ENCODE measurements at places on chromosomes 16 and 17. TPM values are rescaled to one million over a fixed set of nuclear protein-coding genes. Genes with fewer than 3 reads are reported as not detected.

DBNDD1 gene
- 2.3 TPM for total RNA-seq

TRPV3 gene
- 1.8 TPM for total RNA-seq

TBC1D3C gene
- total RNA-seq: not detected

NEK8 gene
- 4.1 TPM for total RNA-seq

CHD9 gene
- 126 TPM for total RNA-seq

ITGAD gene
- not detected for total RNA-seq

C16orf92 gene
- not detected for total RNA-seq

ODAD4 gene
- total RNA-seq: not detected

TPSAB1 gene
- 4.5 TPM for total RNA-seq

DPEP2 gene
- total RNA-seq: 12.1 TPM

- DNase-seq: no peak
Observed at GRCh38 chr16:24577167-24577566, 37.8 kb downstream of the RBBP6 start.

DNA sequence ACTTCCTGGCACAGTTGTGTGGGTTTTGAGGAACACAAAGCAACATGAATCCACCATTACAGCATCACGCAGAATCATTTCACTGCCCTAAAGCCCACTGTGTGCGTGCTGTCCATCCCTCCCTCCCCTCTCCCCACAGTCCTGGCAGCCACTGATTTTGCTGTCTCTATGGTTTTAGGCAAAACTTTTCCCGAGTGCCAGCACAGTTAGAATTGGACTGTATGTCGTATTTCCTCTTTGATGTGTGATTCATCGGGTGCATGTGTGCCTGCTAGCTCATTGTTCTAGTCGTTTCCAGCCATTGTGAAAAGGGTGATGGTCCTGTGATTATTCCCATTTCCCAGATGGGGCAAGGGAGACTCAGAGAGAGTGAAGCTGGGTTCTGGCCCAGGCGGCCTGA lies 12.7 kb downstream of the KLHL36 start:
- no peak for DNase-seq

DNA sequence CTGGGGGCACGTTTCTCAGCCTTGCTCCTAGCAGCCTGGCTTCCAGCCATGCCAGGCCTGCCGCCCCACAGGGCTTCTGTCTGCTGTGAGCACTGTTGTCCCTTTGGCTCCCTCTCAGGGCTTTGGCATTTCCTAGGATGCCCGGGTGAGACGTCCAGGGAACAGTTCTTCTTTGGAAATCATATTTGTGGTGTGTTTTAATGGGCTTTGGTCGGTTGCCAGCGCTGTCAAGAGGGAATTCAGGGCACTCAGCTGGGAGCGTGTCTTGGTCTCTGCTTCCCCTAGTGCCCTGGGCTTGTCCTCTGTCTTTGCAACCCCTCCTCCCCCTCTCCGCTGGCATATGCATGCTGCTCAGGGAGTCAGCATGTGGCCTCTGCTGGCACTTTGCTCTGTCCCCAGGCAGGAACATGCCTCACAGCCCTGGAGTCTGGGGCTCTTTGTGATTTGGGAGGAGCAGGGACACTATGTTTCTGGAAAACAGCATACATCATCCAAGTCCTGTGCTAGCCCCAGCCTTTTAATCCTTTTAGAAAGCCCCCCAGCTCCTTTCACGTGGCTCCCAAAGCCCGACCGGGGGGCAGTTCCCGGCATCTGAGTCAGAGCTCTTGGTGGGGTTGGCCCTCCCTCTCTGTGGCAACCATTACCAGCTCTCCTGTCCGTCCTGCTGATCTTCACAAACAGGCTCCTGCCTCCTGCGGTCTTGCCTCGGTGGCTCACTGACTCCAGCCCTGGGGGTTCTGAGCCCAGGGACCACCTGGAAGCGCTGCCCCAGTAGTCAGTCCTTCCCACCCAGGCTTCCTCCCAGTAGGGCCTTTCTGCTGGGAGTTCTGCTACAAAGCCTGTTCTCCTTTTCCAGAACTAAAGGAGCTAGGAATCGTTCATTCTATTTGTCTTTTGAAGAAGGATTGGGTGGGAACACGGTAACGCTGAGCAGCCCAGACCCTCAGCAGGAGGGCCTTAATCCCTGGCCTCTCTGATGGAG lies 26.7 kb downstream of the SAP30BP start:
- DNase-seq: peak; percentile 89

- DNase-seq: no peak
Observed at GRCh38 chr17:80800481-80801391, 190.9 kb upstream of the CHMP6 start.

DNA sequence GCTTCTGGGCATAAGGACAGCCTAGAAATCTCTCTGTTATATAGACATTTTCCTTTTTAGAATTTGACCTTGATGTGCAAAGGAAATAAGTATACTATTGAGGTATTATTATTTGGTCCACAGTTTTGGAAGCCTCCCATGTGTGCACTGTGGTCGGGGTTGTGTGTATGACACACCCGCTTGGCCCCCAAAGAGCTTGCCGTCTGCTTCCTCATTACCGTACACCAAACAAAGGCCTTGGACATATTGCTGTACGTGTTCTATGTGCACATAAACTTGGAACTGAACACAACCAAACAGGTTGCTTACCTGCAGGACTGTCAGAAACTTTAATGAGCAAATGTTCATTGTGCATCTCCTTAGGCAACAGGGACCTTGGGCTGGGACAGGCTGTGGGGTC lies 38.2 kb downstream of the METRNL start:
- DNase-seq: no peak

DNA sequence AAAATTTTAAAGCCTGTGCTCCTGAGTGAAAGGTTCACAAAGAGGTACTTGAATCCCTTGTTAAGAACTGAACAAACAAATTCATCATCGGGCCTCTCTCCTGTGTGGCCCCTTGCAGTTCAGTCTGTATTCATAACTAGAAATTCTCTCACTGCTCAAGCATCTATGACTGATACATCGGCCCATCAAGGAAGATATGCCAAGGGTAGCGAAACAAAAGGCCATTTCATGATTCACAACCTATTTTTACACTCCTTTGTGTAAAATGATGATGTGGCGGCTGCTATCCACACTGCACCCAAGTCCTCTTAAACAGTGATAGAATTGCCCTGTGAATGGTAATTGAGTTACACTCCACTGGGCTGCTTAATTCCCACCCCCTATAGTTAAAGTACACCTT lies 204.6 kb downstream of the STX8 start:
- DNase-seq: peak; percentile 48

- DNase-seq: no peak
Observed at GRCh38 chr17:39659279-39660010, 5.7 kb upstream of the TCAP start.

DNA sequence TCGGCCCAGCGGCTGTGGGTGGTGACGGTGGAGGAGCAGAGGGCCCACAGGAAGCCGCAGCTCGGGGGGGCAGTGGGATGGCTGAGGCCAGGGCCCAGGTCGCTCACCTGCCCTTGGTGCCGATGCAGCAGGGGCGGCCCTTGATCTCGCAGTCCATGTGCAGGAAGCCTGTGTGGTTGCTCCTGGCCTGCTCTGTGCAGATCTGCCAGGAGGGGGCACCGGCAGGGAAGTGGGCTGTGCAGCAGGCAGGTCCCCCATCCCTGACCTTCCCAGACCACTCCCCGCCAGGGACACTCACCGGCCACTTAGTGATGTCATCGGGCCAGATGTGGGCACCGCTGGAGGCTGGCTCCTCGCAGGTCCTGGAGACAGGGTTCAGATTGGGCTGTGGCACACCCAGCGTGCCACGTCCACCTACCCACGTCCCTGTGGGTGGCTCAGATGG lies 6.2 kb downstream of the AANAT start:
- DNase-seq: no peak

GRCh38 chr16:66878067-66878466 lies 2.2 kb upstream of the PDP2 start:
- DNase-seq: no peak

DNA sequence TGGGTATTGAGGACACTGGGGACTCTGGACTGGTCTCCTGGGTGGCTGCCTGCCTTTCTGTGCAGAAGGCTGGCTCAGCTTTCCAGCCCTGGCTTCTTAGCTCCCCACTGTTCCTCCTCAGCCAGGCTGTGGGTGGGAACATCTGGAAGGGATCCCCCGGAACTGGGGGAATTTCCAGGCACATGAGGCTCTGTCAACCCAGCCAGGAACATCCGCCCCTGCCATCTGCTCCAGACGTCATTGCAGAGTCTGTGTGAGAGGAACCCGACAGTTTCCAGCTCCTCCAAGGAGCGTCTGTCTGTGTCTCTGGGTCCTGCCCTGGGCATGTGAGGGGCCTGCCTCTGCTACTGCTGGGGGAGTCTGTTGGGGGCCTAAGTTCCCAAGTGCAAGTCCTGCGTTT lies 36.2 kb upstream of the CRHR1 start:
- DNase-seq: peak; percentile 20

- no peak for DNase-seq
Observed at GRCh38 chr17:41848788-41849187, 11.2 kb downstream of the KLHL10 start.

DNA sequence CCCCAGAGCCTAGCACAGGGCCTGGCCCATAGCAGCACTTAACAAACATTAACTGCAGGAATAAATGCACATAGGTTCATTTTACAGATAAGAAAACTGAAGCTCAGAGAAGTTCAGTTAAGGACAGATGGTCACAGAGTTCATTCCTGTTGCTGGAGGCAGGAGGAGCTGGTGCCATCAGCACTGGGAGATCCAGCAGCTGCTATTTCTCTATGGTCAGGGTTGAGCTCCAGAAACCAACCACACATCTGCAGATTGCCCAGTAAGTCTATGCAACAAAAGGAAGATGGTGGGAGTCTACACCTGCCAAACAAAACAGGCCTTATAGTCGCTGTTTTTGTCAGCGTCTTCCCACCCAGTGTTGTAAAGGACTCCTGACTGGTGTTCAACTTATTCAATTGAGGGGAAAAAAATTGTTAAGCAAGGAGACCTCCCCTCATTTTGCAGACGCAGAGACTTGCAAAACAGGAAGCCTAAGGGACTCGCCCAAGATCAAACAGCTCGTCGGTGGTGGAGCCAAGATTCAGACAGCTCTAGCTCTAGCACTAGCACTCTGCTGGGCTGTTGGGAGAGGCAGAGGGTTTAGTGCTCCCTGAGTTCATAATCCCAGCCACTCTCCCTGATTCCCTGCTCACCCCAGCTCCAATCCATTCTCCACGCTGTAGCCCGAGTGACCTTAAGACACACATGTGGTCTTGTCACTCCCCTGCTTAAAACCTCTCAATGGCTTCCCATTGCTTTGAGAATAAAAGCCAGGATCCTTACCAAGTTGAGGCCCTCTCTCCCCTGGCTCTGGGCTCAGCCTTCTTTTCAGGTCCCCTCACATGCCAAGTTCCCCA lies 9.0 kb downstream of the NOG start:
- peak; percentile 73 for DNase-seq

GRCh38 chr17:22145605-22146178 lies 453.4 kb downstream of the KCNJ18 start:
- no peak for DNase-seq

DNA sequence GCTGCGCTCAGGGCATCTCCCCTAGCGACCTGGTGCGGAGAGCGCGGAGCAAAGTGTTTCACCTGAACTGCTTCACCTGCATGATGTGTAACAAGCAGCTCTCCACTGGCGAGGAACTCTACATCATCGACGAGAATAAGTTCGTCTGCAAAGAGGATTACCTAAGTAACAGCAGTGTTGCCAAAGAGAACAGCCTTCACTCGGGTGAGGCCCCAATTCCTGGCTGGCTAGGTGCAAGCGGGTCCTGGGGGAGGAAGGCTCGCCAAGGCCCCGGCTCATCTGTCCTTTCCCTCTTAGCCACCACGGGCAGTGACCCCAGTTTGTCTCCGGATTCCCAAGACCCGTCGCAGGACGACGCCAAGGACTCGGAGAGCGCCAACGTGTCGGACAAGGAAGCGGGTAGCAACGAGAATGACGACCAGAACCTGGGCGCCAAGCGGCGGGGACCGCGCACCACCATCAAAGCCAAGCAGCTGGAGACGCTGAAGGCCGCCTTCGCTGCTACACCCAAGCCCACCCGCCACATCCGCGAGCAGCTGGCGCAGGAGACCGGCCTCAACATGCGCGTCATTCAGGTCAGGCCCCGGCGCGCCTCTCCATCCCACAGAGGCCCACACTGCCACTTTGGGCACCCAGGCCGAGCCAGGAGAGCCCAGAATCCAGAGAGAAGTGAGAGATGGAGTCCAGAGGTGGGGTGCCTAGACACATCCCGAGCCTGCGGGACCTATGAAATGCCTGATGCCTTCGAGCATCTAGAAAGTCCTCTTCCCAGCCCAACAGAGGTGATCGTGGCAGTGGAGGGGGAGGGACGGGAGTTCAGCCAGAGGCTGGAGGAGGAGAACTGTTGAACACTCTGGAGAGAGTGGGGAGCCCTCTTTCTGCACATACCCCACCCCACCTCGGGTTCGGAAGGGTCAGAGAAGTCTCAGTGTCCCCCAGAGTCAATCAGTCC lies 3.3 kb downstream of the LHX1 start:
- DNase-seq: no peak

GRCh38 chr17:82346342-82347300 lies 12.4 kb upstream of the TEX19 start:
- no peak for DNase-seq

- no peak for DNase-seq
Observed at GRCh38 chr17:44759916-44760243, 1.1 kb downstream of the ADAM11 start.

DNA sequence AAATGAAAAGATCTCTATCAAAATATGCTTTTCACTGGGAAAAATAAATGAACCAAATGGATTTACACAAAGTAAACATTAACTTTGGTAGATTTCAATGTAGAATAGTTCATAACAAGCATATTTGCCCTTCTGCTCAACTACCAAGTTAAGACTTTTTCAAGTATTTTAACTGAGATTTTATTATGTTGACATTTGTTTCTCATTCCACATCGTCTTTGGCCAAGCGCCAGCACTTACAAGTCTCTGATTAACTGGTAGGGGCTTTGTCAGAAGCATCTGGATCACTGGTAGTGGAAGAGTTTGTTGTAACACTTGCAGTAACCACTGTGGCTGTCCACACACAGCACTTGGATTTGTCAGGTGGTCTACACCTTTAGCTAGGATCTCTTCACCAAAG lies 22.9 kb downstream of the SLFN12L start:
- DNase-seq: peak; percentile 39

DNA sequence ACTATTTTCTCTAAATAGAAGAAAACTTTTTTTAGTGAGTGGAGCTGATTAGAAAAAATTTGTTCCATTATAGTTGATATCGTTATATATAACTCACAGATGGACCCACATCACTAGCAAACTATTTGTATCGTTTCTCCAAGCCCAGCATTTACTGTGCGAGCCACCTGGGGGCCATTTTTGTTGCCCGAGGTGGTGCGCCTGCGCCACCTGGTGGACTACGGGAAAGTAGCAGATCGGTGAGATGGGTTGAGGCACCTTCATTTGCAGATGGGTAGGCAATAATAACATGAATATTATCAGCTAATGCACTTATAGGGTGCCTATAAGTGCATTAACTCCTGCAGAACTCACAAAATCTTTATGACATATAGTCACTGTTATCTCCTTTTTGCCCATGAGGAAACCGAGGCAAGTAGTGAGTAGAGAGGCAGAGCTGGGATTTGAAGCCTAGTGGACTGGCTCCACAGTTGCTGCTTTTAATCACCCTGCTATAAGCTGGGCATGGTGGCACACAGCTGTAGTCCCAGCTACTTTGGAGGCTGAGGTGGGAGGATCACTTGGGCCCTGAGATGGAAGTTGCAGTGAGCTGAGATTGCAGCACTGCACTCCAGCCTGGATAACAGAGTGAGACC lies 23.2 kb upstream of the NTN1 start:
- DNase-seq: peak; percentile 43

GRCh38 chr17:43719578-43719977 lies 39.0 kb downstream of the SOST start:
- DNase-seq: no peak
